ENCODE measurements at places on chromosomes 1 and 21.
A peak's percentile ranks its signal among the peaks of the same experiment; 100 is the strongest.

DNA sequence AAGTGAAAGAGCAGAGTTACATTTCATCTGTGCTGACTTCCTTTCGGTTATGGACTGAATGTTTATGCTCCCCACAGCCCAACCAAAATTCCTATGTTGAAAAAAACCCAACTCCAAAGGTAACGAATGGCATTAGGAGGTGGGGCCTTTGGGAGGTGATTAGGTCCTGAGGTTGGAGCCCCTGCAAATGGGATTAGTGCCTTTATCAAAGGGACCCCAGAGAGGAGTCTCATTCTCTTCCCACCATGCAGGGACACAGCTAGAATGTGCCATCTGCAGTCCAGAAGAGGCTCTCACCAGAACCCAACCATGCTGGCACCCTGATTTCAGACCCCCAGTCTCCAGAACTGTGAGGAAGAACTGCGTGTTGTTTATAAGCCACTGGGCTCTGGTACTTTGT is 199.3 kb downstream of the TOMM20 start:
- DNase-seq = no peak

DNA sequence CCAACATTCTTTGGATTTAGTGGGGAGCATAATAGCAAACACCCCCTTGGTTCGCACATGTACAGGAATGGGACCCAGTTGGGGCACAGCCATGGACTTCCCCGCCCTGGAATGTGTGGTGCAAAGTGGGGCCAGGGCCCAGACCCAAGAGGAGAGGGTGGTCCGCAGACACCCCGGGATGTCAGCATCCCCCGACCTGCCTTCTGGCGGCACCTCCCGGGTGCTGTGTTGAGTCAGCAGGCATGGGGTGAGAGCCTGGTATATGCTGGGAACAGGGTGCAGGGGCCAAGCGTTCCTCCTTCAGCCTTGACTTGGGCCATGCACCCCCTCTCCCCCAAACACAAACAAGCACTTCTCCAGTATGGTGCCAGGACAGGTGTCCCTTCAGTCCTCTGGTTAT is 21.8 kb downstream of the UQCRHL start:
- DNase-seq = no peak

GRCh38 chr1:46496505-46496904 is 6.9 kb downstream of the DMBX1 start:
- no peak for DNase-seq

- no peak for DNase-seq
These were observed 72.0 kb upstream of the GORAB start for GRCh38 chr1:170460001-170460400.

DNA sequence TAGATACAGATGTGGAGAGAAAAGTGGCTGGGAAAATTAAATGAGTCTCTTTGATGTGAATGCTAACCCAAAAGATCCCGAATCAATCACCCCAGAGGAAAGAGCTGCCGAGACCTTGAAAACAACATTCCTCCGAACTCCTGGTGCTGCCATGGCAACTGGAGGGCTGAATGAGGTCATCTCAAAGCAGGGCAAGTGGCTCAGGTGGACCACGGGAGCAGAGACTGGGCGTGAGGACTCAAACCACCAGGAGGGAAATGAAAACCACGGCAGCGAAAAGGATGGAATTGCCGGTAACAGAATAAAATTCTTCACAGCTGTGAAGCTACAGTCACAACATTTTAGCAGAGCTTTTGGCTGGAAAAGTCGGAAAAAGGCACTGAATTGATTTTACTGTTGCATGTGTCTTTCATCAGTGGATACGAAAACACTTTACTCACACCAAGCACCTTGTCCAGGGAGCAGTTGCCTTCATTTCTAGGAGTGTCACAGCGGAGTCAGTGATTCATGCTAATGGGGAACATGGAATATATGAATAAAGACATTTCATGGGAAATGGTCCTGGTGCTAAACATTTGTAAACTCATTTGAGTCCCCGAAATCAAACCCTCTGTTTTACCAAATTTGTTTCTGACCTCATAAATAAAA is 23.2 kb upstream of the BECN2 start:
- DNase-seq = peak; percentile 45

GRCh38 chr1:183251959-183252450 is 65.9 kb downstream of the LAMC2 start:
- DNase-seq = no peak

GRCh38 chr1:167683226-167683625 is 38.6 kb upstream of the MPZL1 start:
- DNase-seq = no peak

GRCh38 chr1:24385160-24385940 is 28.2 kb downstream of the STPG1 start:
- no peak for DNase-seq

GRCh38 chr21:35268261-35268660 is 219.2 kb upstream of the RUNX1 start:
- no peak for DNase-seq

DNA sequence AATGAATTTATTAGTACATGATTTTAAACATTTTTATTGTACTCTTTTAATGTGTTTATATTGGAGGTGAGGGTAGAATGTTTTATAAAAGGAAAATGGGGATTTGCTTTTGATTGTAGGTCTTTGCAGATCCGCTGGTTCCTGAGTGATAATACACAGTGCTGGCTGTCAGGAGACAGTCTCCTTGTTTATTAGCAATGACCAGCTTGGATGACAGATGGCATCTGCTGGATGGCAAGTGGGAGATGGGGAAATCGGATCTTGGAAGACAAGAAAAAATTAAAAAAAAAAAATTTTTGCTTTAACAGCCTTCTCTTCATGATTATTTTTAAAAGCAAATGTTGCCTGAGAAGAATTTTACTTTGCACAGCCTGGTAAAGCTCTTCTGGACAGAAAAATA is 4.4 kb upstream of the PHTF1 start:
- no peak for DNase-seq

GRCh38 chr1:175872588-175872987 is 129.2 kb upstream of the TNR start:
- no peak for DNase-seq

GRCh38 chr1:8252266-8252951 is 65.5 kb upstream of the SLC45A1 start:
- DNase-seq = no peak

- DNase-seq = no peak
These were observed 459.8 kb downstream of the KCNT2 start for GRCh38 chr1:196148367-196148970.

- no peak for DNase-seq
These were observed 38.4 kb downstream of the SLC66A1 start for GRCh38 chr1:19350566-19350965.

DNA sequence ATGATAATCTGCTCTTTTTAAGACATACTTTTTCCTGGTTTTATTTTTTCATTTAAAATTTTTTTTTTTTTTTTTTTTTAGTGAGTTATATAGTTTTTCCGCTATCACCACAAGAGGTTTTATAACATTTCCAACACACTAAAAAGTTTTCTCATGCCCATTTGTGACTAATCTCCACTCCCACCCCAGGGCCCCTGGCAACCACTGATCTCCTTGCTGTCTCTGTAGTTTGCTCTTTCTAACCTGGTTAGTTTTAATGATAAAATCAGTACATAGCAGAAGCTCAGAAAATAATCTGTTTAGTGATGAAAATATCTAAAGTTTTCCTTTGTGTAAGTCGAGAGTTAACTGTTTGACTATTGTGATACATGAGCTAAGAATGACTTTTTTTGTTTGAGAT is 41.8 kb downstream of the IARS2 start:
- no peak for DNase-seq

DNA sequence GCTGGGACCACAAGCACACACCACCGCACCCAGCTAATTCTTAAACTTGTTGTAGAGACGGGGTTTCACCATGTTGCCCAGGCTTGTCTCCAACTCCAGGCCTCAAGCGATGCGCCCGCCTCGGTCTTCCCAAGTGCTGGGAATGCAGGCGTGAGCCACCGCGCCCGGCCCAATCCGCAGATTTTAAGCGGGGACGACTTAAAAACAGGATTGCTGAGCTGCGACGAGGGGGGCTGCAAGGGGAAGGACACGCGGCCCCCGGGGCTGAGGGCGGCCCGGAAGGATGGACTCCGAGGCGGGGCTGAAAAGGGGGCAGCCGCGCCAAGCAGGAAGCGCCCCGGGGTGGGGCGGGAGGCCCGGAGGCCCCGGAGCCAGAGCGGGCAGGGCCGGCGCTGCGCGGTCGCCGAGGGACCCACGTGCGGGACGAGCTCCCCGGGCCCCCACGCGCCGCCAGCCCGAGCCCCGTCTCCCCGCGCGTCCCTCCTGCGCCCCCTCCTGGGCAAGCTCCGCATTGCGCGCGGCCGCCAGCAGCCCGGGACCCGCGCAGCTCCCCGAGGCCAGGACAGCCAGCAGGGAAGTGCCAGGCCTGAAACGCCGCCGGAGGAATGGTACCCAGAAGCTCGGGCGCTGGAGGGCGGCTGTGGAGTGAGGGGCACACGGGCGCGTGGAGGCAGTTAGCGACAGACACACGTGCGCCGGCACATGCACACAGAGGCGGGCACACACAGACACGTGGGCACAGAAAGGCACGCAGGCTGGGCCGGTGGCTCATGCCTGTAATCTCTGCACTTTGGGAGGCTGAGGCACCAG is 5.5 kb upstream of the PRKCZ start:
- no peak for DNase-seq

DNA sequence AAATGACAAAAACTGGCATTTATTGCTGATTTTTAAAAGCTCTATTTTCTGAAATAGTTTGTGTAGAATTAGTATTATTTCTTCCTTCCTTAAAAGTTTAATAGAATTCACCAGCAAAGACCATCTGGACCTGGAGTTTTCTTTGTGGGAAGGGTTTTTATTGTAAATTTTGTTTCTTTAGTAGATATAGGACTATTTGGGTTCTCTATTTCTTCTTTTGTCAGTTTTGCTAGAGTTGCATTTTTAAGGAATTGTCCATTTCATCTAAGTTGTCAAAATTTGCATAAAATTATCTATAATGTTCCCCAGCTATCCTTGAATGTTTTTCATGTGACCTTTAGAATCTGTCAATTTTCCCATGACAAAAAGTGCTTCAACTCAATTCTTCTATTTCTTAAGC is 28.8 kb upstream of the LRP8 start:
- DNase-seq = no peak

- DNase-seq = no peak
These were observed 147.8 kb upstream of the CD34 start for GRCh38 chr1:208058756-208059155.

DNA sequence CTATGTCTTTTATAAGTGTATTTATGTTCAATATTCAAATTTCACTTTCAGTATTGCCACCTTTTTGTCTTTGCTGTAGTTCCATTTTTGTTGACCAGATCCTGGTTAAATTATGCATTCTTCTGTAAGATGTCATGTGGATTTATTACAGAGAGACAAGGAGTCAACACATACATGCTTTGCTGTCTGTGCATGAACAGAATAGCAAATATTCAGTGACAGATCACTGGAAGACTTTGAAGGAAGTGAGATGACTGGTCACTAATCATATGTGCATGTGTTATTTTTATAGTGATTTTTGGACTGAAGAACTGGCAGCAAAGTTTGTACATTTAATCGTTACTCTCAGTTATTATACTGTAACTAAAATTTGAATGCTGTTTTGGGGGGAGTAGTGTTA is 117.2 kb downstream of the PLPPR5 start:
- DNase-seq = no peak

- DNase-seq = no peak
These were observed 116.8 kb downstream of the VPS13D start for GRCh38 chr1:12346483-12347151.

DNA sequence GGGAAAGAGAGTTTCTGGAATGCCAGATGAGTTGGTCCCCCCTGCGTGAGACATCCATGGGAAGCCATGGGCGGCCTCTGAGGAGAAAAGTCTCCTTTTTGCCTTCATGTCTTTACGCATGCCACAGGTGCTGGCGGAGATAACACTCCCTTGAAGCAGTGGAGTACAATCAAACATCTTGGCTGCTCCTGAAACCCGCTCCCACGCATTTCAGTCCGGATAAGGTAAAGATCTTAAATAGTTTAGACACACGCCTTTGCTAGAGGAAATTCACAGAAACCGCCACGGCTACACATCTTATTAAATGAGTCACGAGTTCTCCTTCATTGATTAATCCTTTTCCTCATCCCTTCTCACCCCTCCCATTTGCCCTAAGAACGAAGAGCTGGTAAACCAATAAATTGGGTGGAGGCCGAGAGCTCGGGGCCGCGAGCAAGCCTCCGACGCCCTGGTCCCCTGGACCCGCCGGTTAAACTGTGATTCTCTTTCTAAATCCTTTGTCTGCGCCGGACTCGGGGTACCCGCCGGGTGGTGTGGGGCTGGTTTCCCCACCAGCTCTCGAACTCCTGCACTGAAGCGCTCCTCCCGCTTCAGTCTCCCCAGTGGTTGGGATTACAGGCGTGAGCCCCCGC is 6.6 kb upstream of the ZNF669 start:
- DNase-seq = peak; percentile 19

GRCh38 chr1:172699111-172699510 is 40.2 kb downstream of the FASLG start:
- DNase-seq = no peak

GRCh38 chr1:185096531-185096930 is 51.2 kb downstream of the RNF2 start:
- DNase-seq = no peak

- DNase-seq = no peak
These were observed 4.8 kb downstream of the KISS1 start for GRCh38 chr1:204191456-204191855.

DNA sequence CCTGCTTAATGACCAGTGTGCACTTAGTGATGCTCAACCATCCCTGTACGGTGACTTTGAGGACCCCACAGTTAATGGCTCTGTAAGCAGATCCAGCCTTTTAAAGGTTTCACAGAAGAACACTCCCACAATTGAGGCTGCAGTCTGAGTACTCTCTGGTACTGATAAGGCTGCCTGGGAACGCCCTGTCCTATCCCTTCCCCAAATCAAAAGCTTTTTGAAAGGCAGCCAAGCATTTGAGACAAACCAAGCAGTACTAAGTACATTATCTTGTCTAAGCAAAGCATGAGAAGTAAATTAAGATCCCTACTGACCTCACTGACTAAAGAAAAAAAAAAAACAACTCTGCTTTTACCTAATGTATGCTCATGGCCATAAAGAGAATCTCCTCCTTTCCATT is 60.7 kb downstream of the SH3GLB1 start:
- DNase-seq = no peak

GRCh38 chr1:228059634-228060457 is 22.7 kb upstream of the ARF1 start:
- DNase-seq = peak; percentile 28

GRCh38 chr1:109547463-109548320 is 723 bp upstream of the GNAI3 start:
- DNase-seq = no peak

- no peak for DNase-seq
These were observed 38.9 kb downstream of the LMX1A start for GRCh38 chr1:165317612-165318011.

DNA sequence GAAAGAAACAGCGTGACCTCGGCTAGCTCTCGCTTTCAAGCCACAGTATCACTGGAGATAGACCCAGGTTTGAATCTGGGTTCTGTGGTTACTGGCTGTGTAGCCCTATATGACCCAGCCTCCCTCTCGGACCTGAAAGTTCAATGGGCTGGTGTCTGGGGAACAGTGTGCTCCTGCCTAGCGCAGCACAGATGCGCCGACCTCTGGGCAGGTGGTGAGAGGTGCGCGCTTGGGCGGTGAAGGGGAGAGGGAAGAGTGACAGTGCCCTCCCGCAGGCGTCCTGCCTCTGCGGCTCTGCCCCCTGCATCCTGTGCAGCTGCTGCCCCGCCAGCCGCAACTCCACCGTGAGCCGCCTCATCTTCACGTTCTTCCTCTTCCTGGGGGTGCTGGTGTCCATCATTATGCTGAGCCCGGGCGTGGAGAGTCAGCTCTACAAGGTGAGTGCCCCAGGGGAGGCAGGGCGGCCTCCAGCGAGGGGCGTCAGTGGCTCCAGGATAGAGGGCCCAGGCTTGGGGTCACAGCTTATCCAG is 10.5 kb downstream of the SERINC2 start:
- no peak for DNase-seq
